ENCODE measurements at places on chromosomes 5 and 9.
A peak's percentile ranks its signal among the peaks of the same experiment; 100 is the strongest.

GRCh38 chr9:37692622-37693221 lies 42.0 kb downstream of the FRMPD1 start:
- DNase-seq: no peak

DNA sequence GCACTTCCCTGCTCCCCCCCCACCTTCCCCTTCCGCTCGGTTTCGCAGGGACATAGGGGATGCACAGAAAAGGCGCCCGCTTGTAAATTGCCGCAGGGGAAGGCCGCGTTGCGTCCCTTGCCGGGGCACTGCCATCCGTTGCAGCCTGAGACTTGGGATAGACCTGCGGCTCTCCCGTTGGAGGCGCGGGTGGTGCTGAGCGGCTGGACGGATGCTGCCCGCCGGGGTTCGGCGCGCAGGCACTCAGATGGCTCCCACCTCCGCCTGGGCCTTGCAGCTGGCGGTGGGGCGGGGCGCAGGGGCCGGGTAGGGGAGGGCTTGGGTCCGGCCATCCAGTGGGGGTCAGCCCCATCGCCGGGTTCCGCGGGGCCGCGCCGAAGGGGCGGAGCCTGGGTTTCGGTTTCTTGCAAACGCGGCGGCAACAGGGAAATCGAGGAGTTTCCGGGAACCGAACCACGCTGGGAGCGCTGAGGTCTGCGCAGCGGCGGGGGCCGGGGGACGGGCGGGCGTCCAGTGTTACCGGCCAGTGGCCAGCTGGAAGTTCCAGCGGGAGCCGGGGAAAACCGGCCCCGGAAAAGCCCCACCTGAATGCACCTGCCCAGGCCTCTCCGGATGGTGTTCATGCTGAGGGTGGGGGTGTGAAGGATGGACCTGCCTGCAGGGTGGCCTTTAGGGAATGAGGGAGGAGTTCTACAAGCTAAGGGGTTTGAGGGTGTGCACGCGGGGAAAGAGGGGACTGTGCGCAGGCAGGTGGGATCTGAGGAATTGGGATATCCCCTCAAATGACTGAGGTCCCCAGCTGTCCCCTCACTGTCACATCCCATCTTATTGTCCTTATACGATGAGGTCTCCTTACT lies 6.3 kb upstream of the IRF1 start:
- DNase-seq: peak; percentile 92

- DNase-seq: peak; percentile 77
Measured at GRCh38 chr9:106846857-106847256, 16.1 kb upstream of the ZNF462 start.

- DNase-seq: no peak
Measured at GRCh38 chr9:96108691-96109380, 193.1 kb downstream of the HSD17B3 start.

GRCh38 chr5:35847491-35847890 lies 9.2 kb upstream of the IL7R start:
- no peak for DNase-seq

DNA sequence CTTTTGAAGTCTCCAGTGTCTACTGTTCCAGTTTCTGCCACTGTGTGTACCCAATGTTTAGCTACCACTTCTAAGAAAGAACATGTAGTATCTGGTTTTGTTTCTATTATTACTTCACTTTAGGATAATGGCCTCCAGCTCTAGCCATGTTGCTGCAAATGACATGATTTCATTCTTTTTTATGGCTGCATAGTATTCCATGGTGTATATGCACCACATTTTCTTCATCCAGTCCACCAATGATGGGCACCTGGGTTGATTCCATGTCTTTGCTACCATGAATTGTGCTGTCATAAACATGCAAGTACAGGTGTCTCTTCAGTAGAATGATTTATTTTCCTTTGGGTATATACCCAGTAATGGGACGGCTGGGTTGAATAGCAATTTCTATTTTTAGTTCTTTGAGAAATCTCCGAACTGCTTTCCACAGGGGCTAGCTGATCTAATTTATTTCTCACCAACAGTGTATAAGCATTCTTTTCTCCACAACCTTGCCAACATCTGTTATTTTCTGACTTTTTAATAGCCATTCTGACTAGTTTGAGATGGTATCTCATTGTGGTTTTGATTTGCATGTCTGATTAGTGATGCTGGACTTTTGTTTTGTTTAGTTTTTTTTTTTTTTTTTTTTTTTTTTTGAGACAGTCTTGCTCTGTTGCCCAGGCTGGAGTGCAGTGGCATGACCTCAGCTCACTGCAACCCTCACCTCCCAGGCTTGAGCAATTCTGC lies 68.9 kb downstream of the WDR41 start:
- no peak for DNase-seq

GRCh38 chr9:116594547-116594946 lies 92.6 kb upstream of the TRIM32 start:
- DNase-seq: peak; percentile 89

DNA sequence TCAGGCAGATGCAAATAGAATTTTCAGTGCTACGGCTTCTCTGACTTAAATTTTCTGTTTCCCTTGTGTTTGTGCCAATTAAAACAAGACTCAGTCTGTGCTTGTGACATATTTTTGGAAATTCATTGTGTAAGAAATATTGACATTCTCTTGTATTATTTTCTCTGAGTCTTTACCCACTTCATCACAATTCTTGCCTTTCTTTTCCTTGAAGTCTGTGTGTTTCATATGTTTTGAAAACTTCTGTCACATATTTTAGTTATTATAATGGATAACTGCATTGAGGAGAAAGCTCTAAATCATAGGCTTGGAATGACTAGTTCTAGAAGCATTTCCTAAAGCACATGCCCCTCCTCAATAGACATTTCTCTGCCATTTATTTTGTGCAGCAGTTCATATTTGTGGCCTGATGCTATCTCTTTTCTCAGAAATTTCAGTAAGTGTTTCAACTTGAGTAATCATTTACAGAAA lies 206.6 kb downstream of the PALM2AKAP2 start:
- DNase-seq: peak; percentile 97

DNA sequence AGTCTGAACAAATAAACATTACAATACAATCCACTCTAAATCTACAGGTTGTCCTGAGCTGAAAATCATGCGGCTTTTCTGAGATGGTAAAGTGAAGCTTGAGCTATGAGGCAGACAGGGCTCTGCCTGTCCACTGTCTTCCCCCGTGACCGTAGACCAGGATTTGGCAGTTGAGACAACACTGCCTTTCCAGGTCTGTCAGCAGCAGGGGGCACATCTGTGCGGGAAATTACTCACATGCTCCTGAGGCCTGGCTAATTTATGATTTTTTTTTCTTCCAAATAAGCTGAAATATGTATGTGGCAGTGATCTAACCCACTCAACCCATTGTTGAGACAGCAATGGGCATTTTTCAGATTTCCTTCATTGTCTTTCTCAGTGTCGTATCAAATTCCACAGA lies 307.9 kb downstream of the FBXL7 start:
- DNase-seq: peak; percentile 55

GRCh38 chr5:14674983-14675854 lies 10.7 kb downstream of the OTULIN start:
- no peak for DNase-seq

DNA sequence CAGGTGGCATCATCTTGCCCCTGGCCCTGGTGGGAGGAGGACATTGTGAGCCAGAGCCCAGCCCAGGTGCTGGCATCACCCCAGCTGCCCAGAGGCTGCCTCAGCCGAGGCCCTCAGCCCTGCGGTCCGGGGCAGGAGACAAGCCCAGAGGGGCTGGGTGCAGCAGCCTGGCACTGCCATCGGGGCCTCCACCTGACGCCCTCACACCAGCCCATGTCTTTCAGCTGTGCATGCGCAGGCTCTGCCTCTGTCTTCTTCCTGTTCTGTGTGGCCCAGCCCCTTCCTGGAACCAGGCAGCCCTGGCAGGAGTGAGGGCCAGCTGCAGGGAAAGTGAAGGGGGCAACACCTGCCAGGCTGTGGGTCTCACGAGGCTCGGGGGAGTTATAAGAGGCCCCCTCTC lies 4.8 kb upstream of the CEL start:
- no peak for DNase-seq

DNA sequence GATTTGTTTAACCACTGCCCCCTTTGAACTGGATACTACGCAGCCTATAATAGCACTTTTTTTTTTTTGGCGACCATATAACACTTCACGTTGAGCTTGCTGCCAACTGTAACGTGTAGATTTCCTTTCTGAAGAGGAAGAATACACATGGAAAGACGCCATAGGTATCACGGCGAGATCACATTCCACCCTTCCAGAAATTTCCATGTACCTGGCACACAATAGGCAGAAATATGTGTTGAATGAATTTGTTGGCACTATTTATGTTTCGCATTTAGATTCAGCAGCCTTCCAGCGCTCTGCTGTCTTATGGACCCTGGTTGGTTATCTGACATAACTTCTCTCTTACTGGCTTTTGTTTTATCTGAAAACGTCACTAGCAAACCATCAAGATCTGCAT lies 250.3 kb downstream of the SLIT3 start:
- no peak for DNase-seq

- DNase-seq: peak; percentile 59
Measured at GRCh38 chr5:160506006-160507004, 84.7 kb downstream of the PTTG1 start.

- DNase-seq: peak; percentile 15
Measured at GRCh38 chr9:12464910-12465512, 228.2 kb upstream of the TYRP1 start.

- no peak for DNase-seq
Measured at GRCh38 chr5:130678637-130679036, 486.4 kb downstream of the HINT1 start.

DNA sequence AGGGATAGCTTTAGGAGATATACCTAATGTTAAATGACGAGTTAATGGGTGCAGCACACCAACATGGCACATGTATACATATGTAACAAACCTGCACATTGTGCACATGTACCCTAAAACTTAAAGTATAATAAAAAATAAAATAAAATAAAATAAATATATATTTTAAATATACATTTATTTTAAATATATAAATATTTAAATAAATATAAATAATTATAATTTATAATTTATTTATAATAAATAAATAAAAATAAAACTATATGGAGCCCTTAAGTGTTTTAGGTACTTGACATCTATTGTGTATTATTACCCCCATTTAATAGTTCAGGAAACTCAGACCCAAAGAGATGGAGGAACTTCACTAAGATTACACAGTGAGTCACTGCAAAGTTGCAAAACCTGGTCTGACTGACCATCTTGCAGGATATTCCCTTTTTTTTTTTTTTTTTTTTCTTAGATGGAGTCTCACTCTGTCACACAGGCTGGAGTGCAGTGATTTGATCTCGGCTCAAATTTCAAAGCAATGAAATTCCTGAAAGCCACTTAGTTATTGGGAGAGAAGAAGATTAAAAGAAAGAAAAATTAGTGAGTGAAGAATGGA lies 5.8 kb upstream of the C5orf52 start:
- DNase-seq: peak; percentile 90

DNA sequence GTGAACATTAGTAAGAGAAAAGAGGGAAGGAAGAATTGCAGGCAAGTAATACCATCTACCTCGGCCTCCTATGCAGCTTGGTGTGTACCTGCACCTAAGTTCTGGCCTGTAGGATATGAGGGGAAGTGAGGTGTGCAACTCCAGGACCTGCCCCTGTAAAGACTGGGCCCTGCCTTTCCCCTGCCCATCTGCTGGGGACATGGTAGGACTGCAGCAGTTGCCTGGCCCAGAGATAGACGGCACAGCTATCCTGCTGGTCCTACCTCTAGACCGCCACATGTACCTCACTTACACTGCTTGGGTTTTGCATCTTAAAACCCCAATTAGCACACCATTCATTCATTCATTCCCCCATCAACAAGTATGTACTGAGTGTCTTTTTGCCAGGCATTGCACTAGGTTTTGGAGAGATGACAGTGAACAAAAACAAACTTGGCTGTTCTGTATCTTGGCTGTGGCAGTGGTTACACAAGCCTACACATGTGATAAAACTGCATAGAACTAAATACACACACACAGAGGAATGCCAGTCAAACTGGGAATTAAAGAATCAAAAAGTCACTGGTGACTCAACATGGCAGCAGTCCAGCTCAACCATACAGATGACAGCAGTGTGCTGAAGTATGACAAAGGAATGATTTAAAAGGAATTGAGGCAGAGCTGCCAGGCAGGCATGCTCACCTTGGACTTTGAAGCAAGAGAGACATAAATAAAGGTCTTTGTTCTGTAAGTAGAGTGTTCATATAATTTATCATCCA lies 23.3 kb upstream of the MGAT1 start:
- peak; percentile 79 for DNase-seq

DNA sequence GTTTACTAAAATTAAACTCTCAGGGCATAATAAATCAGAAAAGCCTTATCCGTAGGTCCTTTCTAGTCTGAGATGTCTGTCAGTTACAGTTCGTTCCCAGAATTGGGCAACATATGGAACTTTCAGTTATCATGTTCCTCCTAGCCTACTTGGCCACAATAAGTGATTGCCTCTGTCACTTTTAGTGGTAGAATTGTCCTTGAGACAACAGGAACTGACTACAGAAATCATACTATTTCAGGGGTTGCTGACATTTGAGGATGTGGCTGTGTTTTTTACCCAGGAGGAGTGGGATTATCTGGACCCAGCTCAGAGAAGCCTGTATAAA lies 956 bp downstream of the ZNF189 start:
- no peak for DNase-seq

GRCh38 chr5:168327019-168327421 lies 35.6 kb downstream of the WWC1 start:
- no peak for DNase-seq

DNA sequence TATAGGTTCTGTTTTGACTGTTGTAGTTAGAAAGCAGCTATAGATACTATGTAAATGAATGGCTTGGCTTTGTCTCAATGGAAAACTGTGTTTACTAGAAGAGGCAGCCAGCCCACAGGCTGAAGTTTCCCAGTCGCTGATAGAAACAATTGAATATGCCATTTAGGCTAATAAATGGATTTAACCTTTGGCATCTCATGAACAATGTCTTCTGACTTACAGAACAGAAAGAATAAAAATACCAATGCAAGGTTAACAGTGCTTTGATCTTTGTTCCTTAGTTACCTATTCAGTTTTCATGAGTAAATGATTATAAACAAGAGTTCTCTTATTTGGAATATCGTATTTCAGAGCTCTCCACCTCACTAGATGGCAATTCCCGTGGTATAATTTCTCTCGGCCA lies 120.6 kb downstream of the PAM start:
- no peak for DNase-seq

- DNase-seq: peak; percentile 83
Measured at GRCh38 chr5:130514984-130515690, 610.9 kb downstream of the CHSY3 start.

GRCh38 chr5:17413691-17414090 lies 84.3 kb upstream of the TAF11L2 start:
- no peak for DNase-seq

- DNase-seq: peak; percentile 98
Measured at GRCh38 chr5:57435701-57436134, 46.9 kb downstream of the ACTBL2 start.

DNA sequence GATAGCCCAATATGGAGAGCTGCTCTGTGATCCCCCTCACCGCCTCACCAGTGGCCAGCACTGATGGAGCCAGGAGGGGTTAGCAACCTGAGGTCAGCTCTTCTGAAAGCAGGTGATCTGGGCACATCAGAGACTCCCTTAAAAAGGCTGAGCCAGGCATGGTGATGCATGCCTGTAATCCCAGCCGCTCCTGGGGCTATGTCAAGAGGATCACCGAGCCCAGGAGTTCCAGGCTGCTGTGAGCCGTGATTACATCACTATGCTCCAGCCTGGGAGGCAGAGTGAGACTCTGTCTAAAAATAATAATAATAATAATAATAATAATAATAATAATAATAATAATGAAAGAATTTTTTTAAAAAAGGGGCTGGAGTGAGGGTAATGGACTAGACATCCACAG lies 66.6 kb upstream of the HRH2 start:
- DNase-seq: no peak

Data from iris pigment epithelial cell (primary cell).